ENCODE measurements at places on chromosomes 7 and 10.
A peak's percentile ranks its signal among the peaks of the same experiment; 100 is the strongest.

DNA sequence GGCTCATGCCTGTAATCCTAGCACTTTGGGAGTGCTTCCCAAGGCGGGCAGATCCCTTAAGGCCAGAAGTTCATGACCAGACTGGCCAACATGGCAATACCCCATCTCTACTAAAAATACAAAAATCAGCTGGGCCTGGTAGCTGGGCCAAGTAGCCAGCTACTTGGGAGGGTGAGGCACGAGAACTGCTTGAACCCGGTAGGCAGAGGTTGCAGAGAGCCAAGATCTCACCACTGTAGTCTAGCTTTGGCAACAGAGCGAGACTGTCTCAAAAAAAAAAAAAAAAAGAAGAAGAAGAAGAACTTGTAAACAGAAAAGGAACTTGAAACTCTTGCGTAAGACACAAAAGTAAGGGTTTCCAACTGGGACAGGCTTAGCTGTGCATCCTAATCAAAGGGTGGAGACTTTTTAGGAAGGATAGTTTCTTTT lies 5.6 kb upstream of the IFIT2 start:
- no peak for DNase-seq

DNA sequence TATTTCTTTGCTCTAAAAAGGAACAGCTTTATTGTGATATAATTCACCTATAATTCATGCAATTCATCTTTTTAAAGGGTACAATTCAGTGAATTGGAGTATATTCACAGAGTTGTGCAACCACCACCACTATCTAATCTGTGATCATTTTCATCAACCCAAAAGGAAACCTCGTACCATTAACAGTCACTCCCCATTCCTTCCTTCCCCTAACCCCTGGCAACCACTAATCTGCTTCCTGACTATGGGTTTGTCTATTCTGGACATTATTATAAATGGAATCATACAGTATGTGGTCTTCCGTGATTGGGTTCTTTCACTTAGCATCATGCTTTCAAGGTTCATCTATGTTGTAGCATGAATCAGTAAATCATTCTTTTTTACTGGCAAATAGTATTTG lies 52.3 kb downstream of the MKI67 start:
- no peak for DNase-seq

DNA sequence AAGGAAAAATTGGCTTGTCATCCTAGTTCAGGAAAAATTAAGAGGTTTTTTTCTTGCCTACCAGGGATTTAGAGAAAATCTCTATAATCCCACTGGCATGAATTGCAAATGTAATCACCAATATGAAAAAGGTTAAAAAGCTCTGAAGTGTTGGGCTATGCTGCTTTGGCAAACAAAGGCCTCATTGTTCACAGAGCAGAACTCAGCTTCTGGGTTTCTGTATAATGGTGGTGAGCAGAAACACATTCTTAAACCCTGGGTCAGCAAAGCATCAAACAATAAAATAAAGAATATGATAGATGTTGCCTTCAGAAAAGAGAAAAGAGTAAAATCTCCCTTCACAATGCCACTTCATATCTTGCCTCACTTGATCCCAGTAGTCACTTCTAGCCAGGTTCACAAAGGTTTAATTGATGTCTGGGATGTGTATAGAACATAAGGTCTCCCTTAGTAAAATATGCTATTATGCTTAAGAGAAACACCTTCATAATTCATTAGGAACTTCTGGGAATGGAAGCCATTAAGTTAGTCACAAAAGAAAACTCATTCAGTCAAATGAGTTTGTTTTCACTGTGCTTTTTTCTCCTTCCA lies 1255.5 kb upstream of the PHF14 start:
- DNase-seq: no peak

- DNase-seq: peak; percentile 64
Observed at GRCh38 chr7:107201795-107202450, 33.1 kb downstream of the HBP1 start.

GRCh38 chr7:16419859-16420258 lies 1.5 kb downstream of the CRPPA start:
- DNase-seq: no peak

- no peak for DNase-seq
Observed at GRCh38 chr7:75688200-75689136, 50.3 kb downstream of the HIP1 start.

- DNase-seq: no peak
Observed at GRCh38 chr10:110735620-110736027, 91.5 kb downstream of the RBM20 start.

DNA sequence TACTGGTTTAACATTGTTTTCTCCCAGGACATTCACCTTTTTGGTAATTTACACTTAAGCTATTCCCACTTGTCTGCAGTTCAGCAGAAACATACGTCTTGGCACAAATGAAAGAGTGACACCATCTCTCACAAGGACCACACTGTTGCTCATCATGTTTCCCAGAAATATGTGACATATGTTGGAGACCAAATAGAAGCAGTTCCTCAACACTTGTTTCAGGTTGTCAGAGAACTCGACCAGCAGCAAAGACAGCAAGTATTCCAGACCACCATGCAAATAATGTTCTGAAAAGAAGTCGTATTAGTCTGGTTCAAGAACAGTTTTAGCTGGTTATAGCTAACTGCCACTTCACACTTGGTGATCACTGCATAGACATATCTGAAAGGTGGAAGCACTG lies 81.3 kb upstream of the KLF6 start:
- DNase-seq: no peak

DNA sequence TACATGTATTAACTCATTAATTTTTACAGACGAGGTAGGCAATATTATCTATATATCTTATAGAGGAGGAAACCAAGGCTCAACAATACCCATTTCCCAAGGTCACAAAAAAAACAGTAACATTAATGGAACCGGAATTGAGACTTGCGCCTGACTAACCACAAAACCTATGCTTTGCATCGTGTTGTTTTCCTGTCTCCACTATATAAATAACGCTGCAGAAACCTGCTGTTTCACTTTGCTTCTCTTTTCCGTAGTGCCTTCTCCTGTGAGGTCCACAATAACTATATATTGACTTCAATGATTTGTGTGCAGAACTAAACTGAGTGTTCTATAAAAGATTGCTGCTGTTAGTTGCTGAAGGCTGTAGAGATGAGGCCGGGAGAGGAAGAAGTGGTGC lies 97.7 kb upstream of the RPA3 start:
- DNase-seq: no peak

DNA sequence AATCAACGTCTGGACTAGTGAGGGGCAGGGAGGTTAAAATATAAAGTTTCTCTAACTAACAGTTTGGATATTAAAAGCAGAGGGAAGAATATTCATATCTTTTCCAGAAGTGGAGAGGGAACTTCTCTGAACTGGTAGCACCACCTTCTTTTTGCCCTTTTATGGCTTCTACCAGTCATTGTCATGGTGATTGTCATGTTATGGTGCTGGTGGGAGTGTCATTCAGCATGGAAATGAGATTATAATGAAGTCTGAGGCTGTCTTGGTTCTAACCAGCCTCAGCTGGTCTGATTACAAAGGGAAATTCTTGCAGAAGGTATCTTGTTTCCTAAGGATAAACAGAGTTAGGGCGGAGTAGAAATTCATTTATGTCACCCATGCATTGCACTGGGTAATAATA lies 523.8 kb downstream of the ZWINT start:
- no peak for DNase-seq

DNA sequence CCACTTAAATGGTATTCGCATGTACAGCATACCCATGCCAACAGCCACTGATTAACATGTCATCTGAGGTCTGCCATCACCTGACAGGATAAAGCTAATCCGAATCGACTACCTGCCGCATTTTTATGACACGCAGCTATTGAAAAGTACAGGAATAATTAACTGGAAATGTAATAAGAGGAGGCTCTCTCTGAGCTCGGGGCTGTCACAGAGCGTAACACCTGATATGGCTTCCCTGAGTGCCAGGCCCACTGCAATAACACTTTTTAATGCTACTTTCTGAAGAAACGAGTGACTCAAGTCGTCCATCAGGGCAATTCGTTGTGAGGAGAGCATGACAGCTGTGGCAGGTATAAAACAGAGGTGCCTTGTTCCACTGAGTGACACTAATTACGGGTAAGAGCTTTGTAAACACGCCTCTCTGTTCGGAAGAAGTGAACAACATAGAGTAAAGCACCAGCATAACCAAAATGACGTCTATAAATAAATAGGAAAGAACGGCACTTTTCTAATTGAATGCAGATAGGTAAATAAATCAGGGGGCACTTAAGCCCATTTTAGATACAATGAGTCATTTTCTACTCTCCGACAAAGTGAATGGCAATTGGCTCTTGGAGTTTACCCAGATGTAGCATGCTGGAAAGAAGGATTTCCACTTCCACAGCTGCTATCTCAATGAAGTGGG lies 56.5 kb upstream of the CREB5 start:
- DNase-seq: no peak

DNA sequence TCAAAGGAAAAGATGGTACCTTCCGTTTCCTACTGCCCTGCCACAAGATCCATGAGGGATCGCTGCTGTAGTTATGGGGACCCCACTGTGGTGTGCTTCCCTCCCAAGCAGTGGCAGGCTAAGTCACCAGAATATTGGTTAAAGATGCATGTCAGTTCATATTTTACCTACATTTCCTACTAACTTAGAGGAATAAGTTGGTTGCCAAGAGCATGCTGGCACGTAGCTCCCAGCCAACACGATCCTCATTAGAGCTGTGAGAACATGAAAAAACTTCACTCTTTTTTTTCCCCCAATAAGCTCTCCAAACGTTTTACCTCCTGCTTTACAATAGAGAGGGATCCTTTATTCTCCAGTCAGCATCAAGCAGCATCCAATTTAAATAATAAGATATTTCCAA lies 203.7 kb downstream of the TRIL start:
- no peak for DNase-seq

DNA sequence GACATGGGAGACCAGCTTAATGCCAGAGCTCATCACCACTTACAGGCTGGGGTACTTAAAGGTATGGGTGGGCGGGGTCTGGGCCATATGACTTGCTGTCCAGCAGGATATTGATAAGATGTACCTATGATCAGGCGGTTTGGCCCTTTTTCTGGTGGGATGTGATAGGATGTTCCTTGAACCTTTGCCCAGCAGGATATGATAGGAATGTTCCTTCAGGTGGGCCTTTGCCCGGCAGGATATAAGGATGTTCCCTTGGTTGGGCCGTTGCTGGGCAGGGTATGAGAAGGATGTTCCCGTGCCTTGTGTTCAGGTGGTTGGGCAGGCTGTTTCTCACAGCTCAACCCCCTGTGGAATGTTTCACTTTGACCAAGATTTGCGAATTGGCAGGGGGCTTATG lies 187.2 kb upstream of the CXCL12 start:
- no peak for DNase-seq

GRCh38 chr10:86960863-86961434 lies 2.5 kb downstream of the SNCG start:
- DNase-seq: no peak

DNA sequence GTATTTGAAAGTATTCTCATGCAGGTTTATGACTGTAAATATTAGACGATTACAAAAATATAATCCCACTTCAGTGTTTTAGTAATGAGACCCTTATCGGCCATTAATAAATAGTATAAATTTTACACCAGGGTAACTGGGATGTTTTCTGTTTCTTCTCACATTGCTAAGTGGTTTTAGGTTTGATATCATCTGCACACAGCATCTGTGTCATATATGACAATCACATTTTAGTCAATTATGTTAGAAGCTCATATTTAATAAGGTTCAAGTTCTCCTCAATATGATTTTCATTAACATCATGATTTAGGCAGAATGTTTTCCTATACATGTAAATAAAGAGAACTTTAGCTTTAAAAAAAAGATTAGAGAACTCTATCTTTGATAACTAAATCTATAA lies 66.8 kb downstream of the ATAD1 start:
- DNase-seq: no peak

DNA sequence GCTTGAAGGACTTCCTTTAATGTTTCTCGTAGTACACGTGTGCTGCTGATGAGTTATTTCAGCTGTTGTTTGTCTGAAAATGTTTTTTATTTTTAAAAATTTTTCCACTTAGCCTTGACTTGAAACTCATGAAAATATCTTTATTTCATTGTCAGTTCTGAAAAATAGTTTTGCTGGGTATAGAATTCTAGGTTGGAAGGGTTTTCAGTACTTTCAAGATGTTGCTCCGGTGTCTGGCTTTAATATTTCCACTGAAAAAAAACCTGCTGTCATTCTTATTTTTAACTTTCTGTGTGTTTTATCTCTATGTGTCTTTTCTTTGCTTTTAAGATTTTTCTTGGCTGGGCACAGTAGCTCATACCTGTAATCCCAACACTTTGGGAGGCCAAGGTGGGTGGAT lies 103.8 kb downstream of the UNCX start:
- no peak for DNase-seq

DNA sequence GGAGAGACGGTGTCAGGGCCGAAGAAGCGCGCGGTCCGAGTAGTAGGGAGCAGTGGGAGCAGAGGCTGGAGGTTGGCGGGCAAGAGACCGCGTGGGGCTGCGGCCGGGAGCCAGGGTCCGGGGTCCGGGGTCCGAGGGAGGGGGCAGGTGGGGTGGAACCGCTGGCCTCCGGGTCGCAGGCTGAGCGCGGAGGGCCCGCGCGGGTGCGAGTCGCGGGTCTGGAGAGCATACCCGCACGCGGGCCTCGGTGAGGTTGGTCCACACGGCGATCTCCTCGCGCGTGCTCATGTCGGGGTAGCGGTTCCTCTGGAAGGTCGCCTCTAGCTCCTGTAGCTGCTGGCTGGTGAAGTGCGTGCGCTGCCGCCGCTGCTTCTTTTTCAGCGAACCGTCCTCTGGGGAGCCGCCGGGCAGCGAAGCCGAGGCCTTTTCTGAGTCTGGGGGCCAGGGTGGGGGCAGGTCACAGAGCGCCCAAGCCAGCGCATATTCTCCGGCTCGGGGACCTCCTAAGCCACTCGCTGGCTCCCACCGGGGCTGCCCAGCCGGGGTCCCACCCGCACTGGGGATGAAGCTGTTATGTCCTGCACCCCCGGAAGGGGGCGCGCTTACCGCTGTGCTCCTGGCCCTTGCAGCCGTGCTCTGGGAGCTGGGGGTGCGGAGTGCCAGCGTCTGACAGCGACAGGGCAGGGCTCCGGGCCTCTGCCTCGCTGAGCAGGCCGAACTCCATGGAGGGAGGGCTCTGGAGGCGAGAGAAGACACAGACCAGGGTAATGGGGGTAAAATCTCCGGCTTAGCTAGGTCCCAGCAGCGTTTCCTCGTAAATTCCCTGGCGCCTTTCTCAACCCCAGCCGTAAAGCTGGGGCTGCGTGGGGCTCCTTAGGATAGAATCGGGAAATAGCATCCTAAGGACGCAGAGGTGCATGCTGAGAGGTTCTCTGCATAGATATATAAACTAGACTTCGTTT lies 5.5 kb downstream of the ELOVL3 start:
- no peak for DNase-seq

- no peak for DNase-seq
Observed at GRCh38 chr7:117777335-117778142, 95.7 kb downstream of the CTTNBP2 start.

- DNase-seq: no peak
Observed at GRCh38 chr7:55214707-55215106, 150.4 kb upstream of the LANCL2 start.
